ENCODE measurements at places on chromosomes 5 and 9.
A peak's percentile ranks its signal among the peaks of the same experiment; 100 is the strongest.

DNA sequence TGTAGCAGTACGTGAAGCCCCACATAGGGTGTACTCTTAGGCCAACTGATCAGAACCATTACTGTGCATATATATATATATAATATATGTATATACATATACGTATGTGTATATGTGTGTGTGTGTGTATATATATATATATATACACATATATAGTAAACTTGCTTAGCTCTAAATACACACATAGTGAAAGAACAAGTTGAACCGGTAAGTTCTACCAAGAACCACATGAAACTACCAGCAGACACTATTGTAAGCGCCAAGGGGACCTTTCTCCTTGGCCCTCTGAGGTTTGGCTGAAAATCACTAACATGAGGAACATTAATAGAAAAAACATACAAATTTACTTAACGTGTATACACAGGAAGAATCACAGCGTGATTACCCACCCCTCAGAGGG is 1.8 kb upstream of the TARS1 start:
- DNase-seq, result no peak

DNA sequence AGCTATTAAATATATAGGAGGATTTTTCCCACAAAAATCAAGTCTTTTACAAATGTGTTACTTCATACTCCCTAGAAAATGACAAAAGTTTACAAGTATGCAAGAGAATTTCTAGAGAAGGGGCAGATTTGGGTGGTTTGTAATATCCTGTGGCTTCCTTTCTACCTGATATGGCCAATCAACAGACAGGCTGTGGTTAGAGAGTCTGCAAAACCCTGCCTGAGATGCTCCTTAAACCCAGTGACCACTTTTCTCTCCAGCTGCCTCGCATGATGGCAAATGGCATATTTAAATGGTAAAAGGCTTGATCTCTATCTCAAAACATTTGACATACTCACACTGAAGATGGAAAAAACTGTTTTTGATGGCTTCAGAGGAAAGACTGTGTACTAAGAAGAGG is 550.1 kb upstream of the ZNF462 start:
- DNase-seq, result no peak

- DNase-seq, result no peak
Observed at GRCh38 chr9:85729882-85730281, 11.9 kb downstream of the AGTPBP1 start.

DNA sequence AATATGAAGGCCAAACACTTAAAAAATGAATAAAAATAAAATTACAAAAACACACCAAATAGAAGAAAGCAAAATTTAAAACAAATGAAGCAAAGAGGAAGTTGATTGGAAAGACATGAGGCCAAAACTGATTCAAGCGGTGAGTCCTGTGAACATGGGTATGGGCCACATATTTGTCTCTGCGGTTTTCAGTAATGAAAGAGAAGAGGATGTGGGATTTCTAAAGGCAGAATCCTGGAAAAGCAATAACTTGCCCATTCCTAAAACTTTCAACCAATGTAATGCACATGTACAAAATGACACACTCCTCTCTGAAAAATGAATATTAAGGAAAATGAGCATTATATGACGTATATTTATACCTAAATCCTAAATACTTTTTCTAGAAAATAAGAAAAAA is 263.7 kb downstream of the SEMA5A start:
- no peak for DNase-seq

DNA sequence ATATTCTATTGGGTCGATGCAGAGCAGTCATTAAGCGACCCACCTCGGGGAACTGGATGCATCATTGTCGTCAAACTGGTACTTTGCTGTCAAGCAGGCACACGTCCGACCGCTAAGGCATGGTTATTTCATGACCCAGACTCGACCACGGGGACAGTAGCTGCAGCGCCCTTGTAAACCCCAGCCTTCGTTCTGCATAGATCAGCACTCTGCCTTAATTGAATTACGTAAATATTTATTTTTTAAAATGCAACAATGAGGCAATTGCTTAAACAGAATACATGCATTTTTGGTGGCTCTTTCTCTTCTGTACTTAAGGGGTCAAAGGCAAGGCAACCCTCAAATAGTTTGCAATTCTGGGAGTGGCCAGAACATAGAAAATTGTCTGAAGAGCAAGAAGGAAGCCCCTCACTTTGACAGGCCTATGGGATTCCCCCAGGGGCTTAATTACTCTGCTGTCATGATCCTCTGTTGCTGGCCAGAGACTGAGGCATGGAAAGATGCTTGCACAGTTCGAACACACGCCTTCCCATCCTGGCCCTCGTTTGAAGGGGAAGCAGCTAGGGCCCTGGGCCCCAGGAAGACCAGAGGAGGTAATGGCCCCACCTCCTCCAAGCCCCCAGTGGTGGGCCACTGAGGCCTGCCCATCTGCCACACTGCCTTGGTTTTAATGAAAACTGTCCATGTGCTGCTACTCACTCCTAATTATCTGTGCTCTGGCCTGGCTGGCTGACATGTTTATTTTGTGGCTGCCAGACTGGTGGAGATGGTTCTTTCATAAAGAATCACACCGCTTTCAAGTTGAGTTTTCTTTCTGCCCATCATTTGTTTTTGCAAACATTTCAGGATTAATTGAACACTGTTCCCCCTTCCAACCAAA is 169.7 kb upstream of the MAST4 start:
- no peak for DNase-seq

DNA sequence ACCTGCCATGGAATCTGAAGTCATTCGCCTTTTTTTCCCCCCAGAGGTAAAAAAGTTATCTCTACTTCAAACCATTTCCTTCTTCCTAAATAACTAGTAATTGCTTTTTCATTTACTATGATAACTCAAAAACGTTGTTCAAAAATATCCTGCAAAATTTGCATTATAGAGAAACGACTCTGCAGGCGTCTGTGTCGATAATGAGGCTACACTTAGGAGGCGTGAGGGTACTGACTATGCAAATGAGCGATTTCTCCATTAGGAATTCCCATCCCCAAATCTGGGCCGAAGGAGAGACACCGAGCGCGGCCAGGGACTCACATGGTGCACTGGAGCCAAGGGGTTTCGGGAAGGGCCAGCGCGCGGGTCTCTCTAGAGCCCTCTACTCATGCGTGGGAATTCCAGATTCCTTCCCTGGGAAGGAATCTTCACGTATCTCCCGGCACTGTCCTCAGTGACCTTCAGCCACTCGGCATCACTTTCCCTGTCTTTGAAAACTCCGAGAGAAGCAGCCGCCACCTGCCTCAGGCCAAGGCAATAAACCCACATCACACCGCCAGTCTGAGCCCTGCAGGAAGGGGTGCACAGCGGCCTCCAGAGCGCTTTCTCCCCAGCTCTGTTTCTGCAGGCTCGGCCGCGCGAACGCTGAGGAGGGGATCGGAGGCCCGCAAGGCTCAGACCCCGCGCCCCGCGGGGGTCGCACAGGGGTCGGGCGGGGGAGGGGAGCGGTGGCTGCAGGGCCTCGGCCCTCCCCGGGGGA is 718 bp upstream of the DENND4C start:
- DNase-seq, result peak; percentile 50

- no peak for DNase-seq
Observed at GRCh38 chr9:108691614-108692013, 164.2 kb downstream of the ACTL7B start.

- no peak for DNase-seq
Observed at GRCh38 chr5:38782180-38782835, 63.5 kb upstream of the OSMR start.

DNA sequence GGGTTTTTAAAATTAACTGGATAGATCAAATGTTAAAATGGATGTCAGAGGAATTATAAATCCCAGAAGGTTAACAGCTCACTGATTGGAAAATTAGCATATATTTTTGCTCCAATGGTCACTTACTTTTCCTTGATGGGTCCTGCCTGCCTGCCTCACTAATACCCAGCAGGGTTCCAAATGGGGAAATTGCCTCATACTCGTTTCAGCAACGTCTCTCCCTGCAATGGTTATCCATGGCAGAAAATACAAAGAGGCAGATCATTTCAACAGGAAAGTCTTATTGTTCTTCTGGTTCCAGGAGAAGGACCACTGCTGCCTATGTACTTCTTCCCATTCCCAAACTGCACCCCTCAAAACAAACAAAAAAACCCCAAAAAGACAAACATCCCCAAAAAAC is 71.3 kb downstream of the ERP44 start:
- DNase-seq, result no peak

- no peak for DNase-seq
Observed at GRCh38 chr9:133952598-133953550, 39.2 kb downstream of the VAV2 start.

GRCh38 chr5:122107016-122107415 is 22.3 kb upstream of the ZNF474 start:
- DNase-seq, result no peak

GRCh38 chr5:132425975-132426524 is 56.5 kb downstream of the SLC22A5 start:
- no peak for DNase-seq

- no peak for DNase-seq
Observed at GRCh38 chr5:54360089-54360488, 49.7 kb upstream of the ARL15 start.

DNA sequence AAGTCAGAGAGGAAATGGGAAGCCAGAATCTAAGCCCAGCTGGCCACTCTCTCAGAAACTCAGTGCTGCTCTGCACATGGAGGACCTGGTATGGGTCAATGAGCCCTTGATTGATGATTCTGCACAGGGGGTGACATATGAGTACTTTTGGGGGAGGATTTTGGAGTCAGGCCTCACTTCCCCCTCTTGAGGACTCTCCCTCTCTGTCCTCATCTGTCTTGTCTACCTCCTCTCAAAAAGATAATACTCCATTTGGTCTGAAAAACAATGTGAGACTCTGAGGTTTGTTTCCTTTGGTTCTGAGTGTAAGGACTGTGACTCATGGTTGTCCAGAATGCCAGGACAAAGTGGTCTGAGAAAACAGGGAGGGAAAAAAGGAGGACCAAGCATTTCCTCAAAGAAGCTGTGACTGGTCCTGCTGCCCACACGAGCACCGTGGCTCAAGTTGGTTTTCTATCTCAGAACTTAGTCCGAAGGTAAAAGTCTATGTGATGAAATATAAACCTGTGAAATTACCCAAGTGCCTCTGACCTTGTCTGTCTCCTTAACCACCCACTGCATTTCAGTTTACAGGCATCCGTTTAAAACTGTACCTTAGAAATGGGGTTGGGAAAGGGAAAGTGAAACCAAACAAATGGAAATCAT is 11.1 kb downstream of the TTC39B start:
- DNase-seq, result no peak

- no peak for DNase-seq
Observed at GRCh38 chr9:13904746-13905145, 409.2 kb downstream of the NFIB start.

- DNase-seq, result no peak
Observed at GRCh38 chr5:76175821-76176403, 92.7 kb downstream of the SV2C start.

- DNase-seq, result no peak
Observed at GRCh38 chr5:9513827-9514226, 32.0 kb downstream of the SEMA5A start.
